Stimulated activated CD8-positive, alpha-beta memory T cell treated with anti-CD3 and anti-CD28 coated beads, Interleukin-4, amount 100 ng/mL, for 4 hours (primary cell): ENCODE measurements at places on chromosomes 3 and 15.

DNA sequence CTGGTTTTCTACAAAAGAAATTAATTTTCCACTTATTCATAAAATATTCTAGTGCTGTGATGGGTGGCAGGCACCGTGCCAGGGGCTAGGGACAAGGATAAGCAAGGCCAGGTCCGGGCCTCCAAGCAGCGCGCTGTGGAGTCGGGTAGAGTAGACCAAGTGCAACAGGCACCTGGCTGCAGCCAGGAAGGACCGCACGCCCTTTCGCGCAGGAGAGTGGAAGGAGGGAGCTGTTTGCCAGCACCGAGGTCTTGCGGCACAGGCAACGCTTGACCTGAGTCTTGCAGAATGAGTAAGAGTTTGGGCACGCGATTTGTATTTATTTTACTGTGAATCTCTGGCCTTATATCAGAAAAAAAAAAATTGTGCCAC, at the start of gene CASR:
Gene CASR, plus strand, starts transcription at position 148 of the 372 bp plus-strand sequence. CDS start 70,522 bp downstream, outside the sequence.
- no peak for DNase-seq

DNA sequence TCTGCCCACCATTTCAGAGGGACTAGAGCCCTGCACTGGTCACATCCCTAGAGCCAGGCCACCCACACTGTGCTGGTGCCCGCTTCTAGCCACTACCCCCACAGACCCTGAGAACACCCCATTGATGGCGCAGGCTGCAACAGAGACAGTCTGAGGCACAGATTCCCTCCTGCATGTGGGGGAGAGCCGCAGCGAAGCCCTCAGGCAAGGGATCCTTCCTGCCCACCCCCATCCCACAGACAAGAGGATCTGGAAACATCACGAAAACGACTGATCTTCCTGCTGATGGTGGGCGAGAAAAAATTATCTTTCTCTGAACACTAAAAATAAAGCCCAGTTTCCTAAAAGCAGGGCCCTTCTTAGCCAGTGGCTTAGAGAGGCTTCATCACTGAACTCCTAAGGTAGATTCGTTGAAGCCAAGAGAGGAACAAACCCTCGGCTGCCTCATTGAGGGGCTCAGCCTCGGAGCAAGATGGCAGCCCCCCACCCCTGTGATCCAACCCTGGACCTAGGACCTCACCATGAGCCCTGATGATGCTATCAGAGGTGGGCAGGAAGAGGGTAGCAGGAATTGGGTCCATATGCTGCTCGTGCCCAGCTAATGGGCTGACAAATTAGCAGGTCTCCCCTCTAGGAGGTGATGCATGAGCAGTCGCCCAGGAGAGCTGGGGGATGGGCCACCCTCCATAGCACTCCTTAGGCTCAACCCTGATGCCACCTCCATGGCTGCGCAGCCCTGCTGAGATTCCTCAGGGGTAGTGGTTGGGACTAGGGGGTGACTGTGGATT, 54.5 kb downstream of the CACNA2D2 start:
- no peak for DNase-seq

DNA sequence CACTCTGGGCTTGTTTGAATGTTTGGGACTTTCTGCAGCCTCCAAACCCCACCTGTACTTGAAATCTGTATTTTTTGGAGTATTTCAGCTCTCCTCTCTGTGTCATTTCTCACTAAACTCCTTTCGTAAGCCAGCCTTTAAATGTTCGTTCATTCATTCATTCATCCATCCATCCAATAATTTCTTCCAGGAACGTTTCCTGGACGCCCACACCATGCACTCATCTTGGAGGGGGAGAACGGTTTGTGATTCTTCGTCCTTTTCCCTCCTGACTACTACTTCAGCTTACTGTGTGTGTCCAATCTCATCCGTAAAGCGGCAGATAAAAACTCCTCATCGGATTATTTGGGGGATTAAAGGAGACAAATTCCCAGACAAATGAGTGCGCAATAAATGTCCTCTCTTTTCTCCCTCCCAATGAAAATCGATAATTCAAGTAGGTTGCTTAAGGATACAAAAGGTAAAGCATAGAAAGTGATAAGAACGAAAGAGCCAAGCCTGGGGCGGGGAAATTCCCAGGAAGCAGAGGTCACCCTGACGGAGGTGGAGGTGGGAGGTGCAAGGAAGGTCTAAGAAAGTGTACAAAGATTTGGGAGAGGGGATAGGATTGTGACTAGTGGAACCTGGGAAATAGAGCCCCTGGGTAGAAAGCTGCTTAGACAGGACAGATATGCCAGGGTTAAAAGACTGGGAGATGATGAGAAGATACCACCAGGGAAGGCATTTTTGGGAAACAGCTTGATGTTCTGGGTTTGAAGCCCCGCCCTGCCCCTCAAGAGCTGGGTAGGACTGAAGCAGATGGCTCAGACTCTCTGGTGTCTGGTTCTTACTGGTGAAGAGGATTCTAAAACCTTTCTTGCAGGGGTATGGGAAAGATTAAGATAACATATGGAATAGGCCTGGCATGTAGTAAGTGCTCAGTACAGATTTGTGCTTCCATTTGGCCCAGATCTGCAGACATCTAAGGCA, 896 bp upstream of the KLHL25 start:
- DNase-seq, result no peak

GRCh38 chr3:48238531-48239085, 2.3 kb upstream of the ZNF589 start:
- no peak for DNase-seq

GRCh38 chr3:129034642-129035041, 25.9 kb upstream of the GP9 start:
- no peak for DNase-seq

DNA sequence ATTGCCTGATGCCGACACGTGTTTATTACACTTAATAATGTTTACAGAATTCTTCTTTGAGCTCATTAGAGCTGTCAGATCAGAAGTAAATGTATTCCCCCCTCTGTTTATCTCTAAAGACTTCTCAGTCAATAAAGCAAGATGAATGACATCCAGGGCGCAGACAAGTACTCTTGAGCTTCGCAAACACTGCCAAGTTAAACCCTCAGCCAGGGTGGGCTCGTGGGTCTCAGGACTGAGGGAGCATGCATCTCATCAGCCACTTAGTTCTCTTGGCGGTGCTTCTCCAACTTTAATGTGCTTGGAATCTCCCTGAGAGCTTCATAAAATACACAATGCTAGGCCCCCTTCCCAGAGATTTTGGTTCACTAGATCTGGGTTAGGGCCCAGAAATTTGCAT, 333.9 kb upstream of the THRB start:
- DNase-seq, result no peak

DNA sequence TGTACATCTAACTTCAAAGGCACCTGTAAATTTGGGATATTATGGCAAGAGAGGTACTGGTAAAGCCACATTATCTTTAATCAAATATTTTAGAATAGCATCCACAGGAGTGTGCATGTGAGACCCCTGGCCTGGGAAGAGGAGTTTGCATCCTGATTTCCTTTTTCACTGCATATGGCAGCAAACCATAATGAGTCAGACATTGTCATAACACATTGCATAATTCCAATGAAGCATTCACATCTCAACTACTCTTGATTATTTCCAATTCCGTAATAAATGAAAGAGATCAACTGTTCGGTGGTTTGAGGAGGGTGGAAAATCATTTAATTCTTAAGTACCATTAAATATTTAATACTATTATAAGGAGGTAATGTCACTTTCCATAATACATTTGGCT, 215.0 kb downstream of the MECOM start:
- no peak for DNase-seq

DNA sequence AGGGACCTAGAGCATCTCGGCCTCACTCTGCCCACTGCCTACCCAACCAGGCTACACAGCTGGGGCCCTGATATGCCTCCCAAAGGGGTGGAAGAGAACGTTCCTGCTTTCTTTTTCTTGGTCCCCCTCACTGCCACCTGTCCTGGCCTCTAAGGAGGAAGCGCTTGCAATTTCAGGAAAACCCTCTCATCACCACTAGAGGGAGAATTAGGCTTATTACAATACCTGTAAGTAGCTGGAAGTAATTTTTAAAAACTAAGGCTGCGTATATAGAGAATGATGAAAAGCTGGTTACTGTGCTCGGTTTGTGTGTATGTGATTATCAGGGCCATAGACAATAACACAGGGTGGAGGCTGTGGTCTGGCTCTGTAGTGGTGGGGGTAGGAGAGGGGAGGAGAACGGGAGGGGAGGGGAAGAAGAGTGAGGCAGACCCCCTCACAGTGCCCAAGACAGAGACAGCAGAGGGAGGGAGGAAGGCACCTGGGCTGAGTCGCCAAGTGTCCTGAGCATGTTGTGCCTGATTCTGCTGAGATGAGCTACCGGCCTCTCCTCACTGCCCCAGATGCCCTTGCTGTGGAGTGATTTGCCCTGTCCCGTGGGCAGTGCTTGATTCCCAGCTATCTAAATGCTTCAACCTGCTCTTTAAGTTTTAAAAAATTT, 3.3 kb downstream of the GABRG3 start:
- no peak for DNase-seq

GRCh38 chr3:192831801-192832347, 85.8 kb downstream of the MB21D2 start:
- DNase-seq, result no peak

GRCh38 chr15:70164910-70165715, 67.4 kb upstream of the TLE3 start:
- DNase-seq, result no peak

GRCh38 chr3:10245081-10245712, 3.1 kb upstream of the TATDN2 start:
- DNase-seq, result no peak

DNA sequence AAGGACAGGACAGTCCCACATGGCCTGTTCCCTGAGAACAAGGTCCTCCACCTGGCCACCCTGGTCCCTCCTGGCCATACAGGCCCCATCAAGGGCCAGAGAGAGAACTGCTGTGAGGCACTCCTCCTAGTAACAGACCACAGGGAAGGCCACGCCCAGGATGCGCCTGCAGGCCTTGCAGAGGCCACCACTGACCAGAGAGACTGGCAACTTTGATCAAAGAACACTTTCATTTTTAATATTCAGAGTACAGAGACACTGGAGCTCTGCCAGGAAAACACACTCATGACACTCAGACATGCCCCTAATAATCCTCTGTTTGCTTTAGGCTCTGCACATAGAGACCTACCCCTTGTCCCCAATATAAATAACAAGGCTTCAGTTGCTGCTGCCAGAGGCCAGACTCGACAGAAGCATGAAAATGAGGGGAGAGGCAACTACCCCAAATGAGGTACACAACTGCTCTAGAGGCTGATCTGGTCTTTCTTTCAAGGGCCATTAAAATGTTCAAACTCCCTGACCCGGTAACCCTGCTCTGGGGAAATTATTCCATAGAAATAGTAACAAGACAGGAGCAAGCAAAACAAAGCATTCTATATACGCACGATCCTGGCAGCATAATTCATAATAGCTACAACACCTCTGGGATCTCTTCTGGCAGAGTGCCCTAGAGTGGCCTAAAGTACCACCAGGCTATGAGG, 44.8 kb downstream of the CCDC12 start:
- DNase-seq, result no peak

DNA sequence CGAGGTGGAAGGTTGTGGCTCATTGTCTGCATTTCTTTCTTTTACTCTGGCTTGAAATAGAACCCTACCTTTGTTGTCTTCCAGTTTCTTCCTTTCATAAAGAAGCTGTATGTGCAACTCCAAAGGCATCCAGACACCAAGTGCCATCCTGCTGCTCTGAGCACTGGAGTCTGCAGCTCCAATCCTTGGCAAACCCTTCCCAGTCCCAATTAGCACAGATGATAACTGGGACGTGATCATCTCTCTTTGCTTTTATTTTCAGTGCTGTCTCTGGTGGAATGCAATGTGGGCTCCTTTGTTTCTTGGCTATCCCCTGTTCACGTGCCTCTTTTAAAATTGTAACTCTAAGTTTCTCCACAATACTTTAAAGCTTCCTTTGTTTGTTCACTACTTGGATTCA, 140.9 kb downstream of the AQP9 start:
- no peak for DNase-seq

- no peak for DNase-seq
Measured at GRCh38 chr3:30966896-30967295, 72.4 kb upstream of the GADL1 start.

DNA sequence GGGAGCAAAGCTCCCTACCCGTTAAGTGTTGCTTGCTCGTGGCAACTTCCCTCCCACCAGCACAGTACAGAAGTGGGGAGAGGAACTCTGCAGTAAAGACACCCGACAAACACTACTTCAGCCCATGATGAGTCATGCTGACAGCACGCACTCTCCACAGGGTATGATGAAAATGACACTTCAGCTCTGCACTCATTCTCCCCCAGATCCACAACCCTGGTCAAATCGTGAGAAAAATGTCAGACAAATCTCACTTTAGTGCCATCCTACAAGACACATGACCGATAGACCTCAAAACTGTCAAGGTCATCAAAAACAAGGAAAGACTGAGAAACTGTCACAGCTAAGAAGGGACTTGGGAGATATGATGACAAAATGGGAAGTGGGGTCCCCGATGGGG, 278.9 kb downstream of the OCA2 start:
- DNase-seq, result no peak

DNA sequence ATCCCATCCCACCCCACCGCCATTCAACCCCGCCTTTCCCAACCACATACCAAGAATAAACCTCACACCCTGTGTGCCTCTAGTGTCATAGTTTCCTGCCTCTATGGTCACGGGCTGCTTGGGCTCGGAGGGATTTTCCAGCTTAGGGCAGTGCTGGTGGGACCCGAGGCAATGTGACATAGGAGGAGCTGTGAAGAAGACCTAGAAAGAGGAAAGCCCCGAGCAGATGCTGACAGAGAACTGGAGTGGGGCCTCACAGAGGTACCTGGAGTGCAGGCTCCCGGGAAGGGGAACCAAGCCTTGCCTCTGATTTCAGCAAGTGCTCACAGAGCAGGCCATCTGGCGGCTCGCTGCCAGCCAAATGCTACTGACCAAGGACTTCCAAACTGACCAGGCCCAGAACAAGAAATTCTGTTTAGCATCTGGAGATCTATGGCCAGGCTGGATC, 27.5 kb downstream of the BHLHE40 start:
- peak; percentile 60 for DNase-seq

- DNase-seq, result no peak
Measured at GRCh38 chr3:184672977-184673870, 38.6 kb downstream of the MAGEF1 start.

- no peak for DNase-seq
Measured at GRCh38 chr3:76198086-76198485, 412.7 kb upstream of the ZNF717 start.

- DNase-seq, result no peak
Measured at GRCh38 chr3:149751551-149751950, 738 bp downstream of the COMMD2 start.
